Mesendoderm (in vitro differentiated cells): ENCODE measurements at places on chromosomes 7 and 10.

- H3K4me3 ChIP-seq: no peak overlapping the region
- no peaks in the 10 kb centered on the region for H3K4me1 ChIP-seq
- H3K36me3 ChIP-seq: no peaks in the 10 kb centered on the region
- no peak for DNase-seq
- no peaks in the 10 kb centered on the region for H3K27me3 ChIP-seq
Measured at GRCh38 chr10:83023662-83024061, 1115.6 kb upstream of the GHITM start.

DNA sequence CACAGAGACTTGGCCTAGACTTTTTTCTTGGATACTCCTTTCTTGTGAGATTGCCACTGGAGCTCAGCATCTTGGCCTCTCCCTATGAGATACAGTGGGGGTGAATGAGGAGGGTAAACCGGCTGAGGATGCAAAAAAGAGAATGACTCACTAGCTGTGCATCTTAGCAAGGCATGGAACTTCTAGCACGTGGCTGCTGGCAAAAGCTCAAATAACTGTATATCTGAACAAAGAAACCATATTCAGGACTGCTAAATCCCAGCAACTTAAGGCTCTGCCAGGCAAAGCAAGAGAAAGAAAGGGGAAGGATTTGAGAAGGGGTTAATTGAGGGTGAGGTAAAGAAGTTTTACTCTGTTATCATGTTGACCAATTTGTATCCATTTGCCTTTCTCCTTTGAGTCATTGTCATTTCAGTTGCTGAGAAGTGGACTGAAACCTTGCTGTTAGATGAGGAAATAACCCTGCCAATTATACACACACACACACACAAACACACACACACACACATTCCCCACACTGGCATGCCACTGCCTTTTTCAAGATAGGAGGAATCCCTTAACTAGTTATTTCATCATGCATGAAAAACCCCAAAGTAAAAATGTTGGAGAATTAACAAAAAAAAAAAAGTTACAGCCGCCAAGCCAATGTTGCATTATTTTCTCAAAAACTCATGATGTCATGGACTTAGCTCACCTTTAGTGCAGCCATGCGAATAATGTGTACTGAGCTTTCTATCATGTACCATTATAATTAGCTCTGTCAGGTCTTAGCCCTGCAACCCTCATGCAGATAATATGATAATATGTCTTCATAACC, 997.3 kb downstream of the LRMDA start:
- no peaks in the 10 kb centered on the region for H3K36me3 ChIP-seq
- peaks cover 18% of the 10 kb centered on the region for H3K4me1 ChIP-seq
- peak; percentile 72 for DNase-seq
- no peaks in the 10 kb centered on the region for H3K27me3 ChIP-seq

GRCh38 chr7:107725138-107725740, 18.7 kb upstream of the CBLL1 start:
- no peaks in the 10 kb centered on the region for H3K4me1 ChIP-seq
- no peak overlapping the region for H3K4me3 ChIP-seq
- no peak overlapping the region for H3K27ac ChIP-seq
- no peaks in the 10 kb centered on the region for H3K27me3 ChIP-seq
- H3K36me3 ChIP-seq: no peaks in the 10 kb centered on the region

DNA sequence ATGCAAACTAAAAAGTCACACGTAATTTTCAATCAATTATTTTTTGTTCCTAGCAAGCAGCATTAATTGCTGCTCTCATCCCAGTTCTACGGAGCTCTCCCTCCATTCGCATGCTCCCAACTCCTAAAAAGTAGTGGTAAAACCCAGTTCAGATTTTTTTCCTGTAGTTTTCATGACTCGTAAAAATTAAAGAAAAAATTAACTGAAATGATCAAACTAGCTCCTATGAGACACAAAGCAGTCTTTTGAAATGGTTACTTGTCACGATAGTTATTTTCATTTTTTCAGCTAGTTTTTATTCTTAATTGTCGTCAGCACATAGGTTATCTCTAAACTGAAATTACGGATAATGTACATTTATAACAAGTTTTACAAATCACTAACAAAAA, 1.8 kb downstream of the HNRNPA2B1 start:
- no peaks in the 10 kb centered on the region for H3K27me3 ChIP-seq
- DNase-seq: no peak
- peaks cover 2% of the 10 kb centered on the region for H3K4me1 ChIP-seq
- peak overlapping the region; percentile 97 for H3K4me3 ChIP-seq

GRCh38 chr10:23001901-23002516, 74.2 kb downstream of the ARMC3 start:
- no peak overlapping the region for H3K27ac ChIP-seq
- no peaks in the 10 kb centered on the region for H3K27me3 ChIP-seq
- DNase-seq: peak; percentile 63
- H3K36me3 ChIP-seq: no peaks in the 10 kb centered on the region
- no peaks in the 10 kb centered on the region for H3K4me1 ChIP-seq
- H3K4me3 ChIP-seq: no peak overlapping the region
